ENCODE measurements at places on chromosomes 1 and 21. TPM values are rescaled to one million over a fixed set of nuclear protein-coding genes. Genes with fewer than 3 reads are reported as not detected.

The COL11A1 gene
- 0.53 TPM for total RNA-seq

DNA sequence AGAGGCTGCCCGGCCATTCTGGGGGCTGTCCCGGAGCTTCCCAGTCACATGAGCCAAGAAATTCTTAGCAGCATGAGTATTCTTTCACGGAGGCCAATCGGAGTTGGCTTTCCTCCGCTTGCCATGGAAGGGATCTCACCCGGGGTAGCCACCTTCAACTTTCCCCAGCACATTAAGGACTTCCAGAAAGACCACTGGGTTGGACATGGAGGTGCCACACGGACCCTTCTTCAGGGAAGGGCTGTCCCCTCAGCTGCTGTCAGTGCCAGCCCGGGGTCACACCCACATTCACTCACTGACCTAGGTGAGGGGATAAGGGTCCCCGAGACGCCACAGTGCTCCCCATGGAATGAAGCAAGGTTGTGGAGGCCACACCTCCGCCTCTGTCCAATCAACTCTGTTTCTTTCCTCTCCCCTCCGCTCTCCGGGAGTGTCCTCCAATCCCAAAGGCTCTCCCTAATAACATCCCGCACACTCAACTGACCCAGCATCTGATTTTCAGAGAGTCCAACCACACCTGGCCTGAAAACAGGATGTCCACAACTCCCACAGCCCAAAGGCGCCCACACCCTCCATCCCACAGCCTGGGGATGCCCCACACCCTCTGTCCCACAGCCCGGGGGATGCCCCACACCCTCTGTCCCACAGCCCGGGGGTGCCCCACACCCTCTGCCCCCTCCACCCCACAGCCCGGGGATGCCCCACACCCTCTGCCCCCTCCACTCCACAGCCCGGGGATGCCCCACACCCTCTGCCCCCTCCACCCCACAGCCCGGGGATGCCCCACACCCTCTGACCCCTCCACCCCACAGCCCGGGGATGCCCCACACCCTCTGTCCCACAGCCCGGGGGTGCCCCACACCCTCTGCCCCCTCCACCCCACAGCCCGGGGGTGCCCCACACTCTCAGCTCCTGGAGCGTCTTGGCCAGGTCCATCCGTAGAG, 19.4 kb downstream of the RSPH1 start:
- no peak for DNase-seq
- H3K4me3 ChIP-seq, result no peak overlapping the region
- no peak overlapping the region for H3K27ac ChIP-seq
- no peaks in the 10 kb centered on the region for H3K27me3 ChIP-seq
- H3K4me1 ChIP-seq, result no peaks in the 10 kb centered on the region

GRCh38 chr1:171515299-171515698, 30.0 kb downstream of the PRRC2C start:
- H3K4me3 ChIP-seq, result no peak overlapping the region
- H3K4me1 ChIP-seq, result peaks cover 4% of the 10 kb centered on the region
- H3K27me3 ChIP-seq, result no peaks in the 10 kb centered on the region
- H3K36me3 ChIP-seq, result no peaks in the 10 kb centered on the region
- H3K27ac ChIP-seq, result no peak overlapping the region

The NEXN gene
- total RNA-seq, result 105 TPM

DNA sequence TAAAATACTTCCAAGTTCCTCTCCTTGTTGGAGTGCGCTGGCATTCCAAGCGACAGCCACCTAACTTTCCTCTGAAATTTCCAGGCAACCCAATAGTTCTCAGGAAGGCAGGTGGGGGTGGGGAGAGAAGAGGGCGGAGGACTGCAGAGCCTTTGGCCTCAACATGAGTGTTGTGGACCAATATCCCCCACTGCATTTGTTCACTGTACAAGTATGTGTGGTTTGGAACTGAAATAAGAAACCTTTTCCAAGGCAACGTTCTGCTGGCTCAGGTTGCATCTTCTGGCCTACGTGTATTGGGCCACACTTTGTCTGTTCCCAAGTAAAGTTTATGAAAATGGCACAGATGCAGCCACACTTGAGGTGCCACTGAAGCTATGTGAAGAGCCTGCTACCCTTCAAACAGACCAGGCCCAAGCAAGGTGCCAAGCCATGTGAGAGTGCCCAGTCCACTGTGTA, 153.4 kb downstream of the DHRS3 start:
- DNase-seq, result peak; percentile 84
- no peak overlapping the region for H3K4me3 ChIP-seq
- no peaks in the 10 kb centered on the region for H3K27me3 ChIP-seq
- H3K4me1 ChIP-seq, result peaks cover 61% of the 10 kb centered on the region
- H3K27ac ChIP-seq, result peak overlapping the region; percentile 79

The EPHX1 gene
- total RNA-seq, result 118 TPM

DNA sequence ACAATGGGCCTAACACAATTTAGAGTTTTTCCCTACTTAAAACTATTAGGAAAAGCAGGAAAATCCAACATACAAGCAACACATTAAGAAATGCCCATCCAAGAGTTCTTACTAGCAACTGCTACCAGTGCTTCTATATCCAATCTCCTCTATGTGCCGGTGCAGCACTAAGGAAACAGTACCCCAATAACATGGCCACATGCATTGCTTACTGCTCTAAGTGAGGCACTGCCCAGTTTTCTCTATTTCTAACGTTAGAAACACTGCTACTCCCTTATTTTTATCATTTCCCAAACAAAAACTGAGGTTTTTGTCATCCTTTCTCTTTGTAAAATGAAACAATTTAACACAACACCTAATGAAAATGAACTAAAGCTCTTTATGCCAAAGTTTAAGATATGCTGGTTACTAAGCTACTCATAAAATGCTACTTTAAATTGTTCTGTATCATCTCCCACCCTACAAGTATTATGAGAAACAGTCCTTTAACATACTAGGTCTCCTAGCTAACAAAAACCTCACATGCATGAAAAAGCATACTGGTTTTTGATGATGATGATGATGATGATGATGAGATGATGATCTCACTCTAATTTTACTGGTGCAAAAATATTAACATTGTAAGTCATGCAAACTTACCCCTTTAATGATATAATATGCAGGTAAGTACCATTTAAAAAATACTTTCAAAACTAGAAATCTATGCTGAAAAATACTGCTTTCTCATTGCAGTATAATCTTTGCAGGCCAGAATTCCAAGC, 90.7 kb upstream of the TTC39A start:
- H3K27ac ChIP-seq, result no peak overlapping the region
- H3K27me3 ChIP-seq, result no peaks in the 10 kb centered on the region
- no peak overlapping the region for H3K4me3 ChIP-seq
- H3K4me1 ChIP-seq, result peaks cover 42% of the 10 kb centered on the region

The HHIPL2 gene
- not detected for total RNA-seq

The GABRD gene
- total RNA-seq, result not detected

- no peaks in the 10 kb centered on the region for H3K36me3 ChIP-seq
- no peaks in the 10 kb centered on the region for H3K27me3 ChIP-seq
- H3K4me3 ChIP-seq, result no peak overlapping the region
- no peak for DNase-seq
These were observed 15.2 kb downstream of the GALNT2 start for GRCh38 chr1:230082211-230082610.

The LIPI gene
- total RNA-seq, result not detected

The SLC41A1 gene
- 39.8 TPM for total RNA-seq

- H3K27me3 ChIP-seq, result no peaks in the 10 kb centered on the region
- no peak overlapping the region for H3K27ac ChIP-seq
- DNase-seq, result no peak
These were observed 74.4 kb downstream of the PTGS2 start for GRCh38 chr1:186605762-186606350.

- H3K36me3 ChIP-seq, result no peaks in the 10 kb centered on the region
- peak; percentile 80 for DNase-seq
- H3K27ac ChIP-seq, result peak overlapping the region; percentile 94
- H3K4me1 ChIP-seq, result peaks cover 24% of the 10 kb centered on the region
- H3K27me3 ChIP-seq, result no peaks in the 10 kb centered on the region
These were observed 3.4 kb upstream of the PADI2 start for GRCh38 chr1:17122521-17123164.

The HMCN1 gene
- 2.6 TPM for total RNA-seq

DNA sequence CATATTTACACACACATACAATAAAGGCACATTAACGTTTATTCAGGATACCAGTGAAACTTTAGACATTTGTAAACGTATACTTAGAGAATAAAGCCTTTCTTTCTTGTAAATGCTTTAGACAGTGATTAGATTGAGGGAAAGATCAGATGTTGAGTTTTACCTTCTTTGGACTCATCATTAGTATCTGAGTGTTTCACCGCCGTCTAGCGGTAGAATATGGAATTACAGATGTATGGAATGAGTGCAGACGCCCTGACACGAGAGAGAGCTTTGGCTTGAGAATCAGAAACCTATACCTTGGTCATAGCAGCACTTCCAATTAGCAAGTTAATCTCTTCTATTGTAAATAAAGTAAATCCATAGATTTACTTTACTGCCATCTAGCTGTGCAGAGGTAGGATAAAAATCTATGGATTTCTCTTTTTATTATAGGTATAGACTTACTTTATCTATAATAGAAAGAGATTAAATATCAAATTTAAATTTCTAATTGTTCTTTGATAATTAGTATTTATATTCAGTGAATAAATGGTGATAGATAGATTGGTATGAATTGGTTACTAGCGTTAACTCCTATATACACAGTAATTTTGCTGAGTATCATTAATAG, 12.6 kb downstream of the FLG2 start:
- H3K4me3 ChIP-seq, result no peak overlapping the region
- DNase-seq, result no peak
- H3K36me3 ChIP-seq, result no peaks in the 10 kb centered on the region
- H3K4me1 ChIP-seq, result no peaks in the 10 kb centered on the region

- H3K4me3 ChIP-seq, result peak overlapping the region; percentile 65
- H3K27me3 ChIP-seq, result no peaks in the 10 kb centered on the region
- no peak for DNase-seq
- peaks cover 42% of the 10 kb centered on the region for H3K4me1 ChIP-seq
These were observed 538 bp upstream of the RCAN1 start for GRCh38 chr21:34615487-34615814.

The FAM72B gene
- not detected for total RNA-seq

GRCh38 chr21:39775816-39776215, 30.8 kb downstream of the IGSF5 start:
- H3K4me1 ChIP-seq, result no peaks in the 10 kb centered on the region
- no peak overlapping the region for H3K27ac ChIP-seq
- no peaks in the 10 kb centered on the region for H3K27me3 ChIP-seq
- no peak for DNase-seq
- no peak overlapping the region for H3K4me3 ChIP-seq

GRCh38 chr1:12049616-12050015, 13.5 kb upstream of the TNFRSF8 start:
- no peak for DNase-seq
- no peaks in the 10 kb centered on the region for H3K27me3 ChIP-seq
- H3K4me1 ChIP-seq, result peaks cover 23% of the 10 kb centered on the region

GRCh38 chr1:30798389-30799232, 41.0 kb upstream of the LAPTM5 start:
- no peaks in the 10 kb centered on the region for H3K36me3 ChIP-seq
- no peak overlapping the region for H3K4me3 ChIP-seq
- H3K27ac ChIP-seq, result peak overlapping the region; percentile 39
- no peaks in the 10 kb centered on the region for H3K27me3 ChIP-seq
- peak; percentile 52 for DNase-seq
- peaks cover 3% of the 10 kb centered on the region for H3K4me1 ChIP-seq

The DPH5 gene
- 9.4 TPM for total RNA-seq

- peaks cover 22% of the 10 kb centered on the region for H3K4me1 ChIP-seq
- peaks cover 33% of the 10 kb centered on the region for H3K36me3 ChIP-seq
- peak overlapping the region; percentile 8 for H3K27ac ChIP-seq
- DNase-seq, result no peak
- H3K27me3 ChIP-seq, result no peaks in the 10 kb centered on the region
- H3K4me3 ChIP-seq, result no peak overlapping the region
These were observed 3.6 kb downstream of the LEPR start for GRCh38 chr1:65423884-65424572.

DNA sequence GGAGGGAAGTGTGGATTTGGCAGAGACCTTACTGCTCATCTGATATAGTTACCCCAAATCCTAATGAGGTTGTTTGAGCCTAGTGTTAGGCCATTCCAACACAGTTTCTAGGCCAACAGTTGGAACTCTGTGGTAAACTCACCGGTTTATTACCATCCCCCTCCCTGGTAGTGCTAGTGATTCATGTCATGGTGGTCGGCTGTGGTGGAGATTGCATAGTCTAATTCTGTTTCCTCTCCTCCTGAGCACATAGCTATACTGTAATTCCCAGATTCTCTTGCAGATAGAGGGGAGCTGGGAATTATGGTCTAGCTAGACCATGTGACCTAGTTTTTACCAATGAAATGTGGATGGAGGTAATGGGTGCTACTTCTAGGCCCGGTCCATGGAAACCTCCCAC, 123.7 kb upstream of the KIF26B start:
- no peaks in the 10 kb centered on the region for H3K27me3 ChIP-seq
- H3K36me3 ChIP-seq, result no peaks in the 10 kb centered on the region
- no peak overlapping the region for H3K27ac ChIP-seq

- H3K27ac ChIP-seq, result no peak overlapping the region
- no peak for DNase-seq
- no peak overlapping the region for H3K4me3 ChIP-seq
- H3K4me1 ChIP-seq, result no peaks in the 10 kb centered on the region
- no peaks in the 10 kb centered on the region for H3K36me3 ChIP-seq
These were observed 270.6 kb downstream of the TPR start for GRCh38 chr1:186104459-186104858.

- H3K4me1 ChIP-seq, result no peaks in the 10 kb centered on the region
- peaks cover 20% of the 10 kb centered on the region for H3K27me3 ChIP-seq
- H3K4me3 ChIP-seq, result no peak overlapping the region
- H3K27ac ChIP-seq, result no peak overlapping the region
These were observed 73.9 kb downstream of the MATN1 start for GRCh38 chr1:30649321-30649991.

The CELA2A gene
- total RNA-seq, result not detected
